GM04503 (cell line): ENCODE measurements at places on chromosomes 4 and X.

GRCh38 chr4:179563741-179564140 lies 2121.5 kb upstream of the AGA start:
- DNase-seq = no peak

DNA sequence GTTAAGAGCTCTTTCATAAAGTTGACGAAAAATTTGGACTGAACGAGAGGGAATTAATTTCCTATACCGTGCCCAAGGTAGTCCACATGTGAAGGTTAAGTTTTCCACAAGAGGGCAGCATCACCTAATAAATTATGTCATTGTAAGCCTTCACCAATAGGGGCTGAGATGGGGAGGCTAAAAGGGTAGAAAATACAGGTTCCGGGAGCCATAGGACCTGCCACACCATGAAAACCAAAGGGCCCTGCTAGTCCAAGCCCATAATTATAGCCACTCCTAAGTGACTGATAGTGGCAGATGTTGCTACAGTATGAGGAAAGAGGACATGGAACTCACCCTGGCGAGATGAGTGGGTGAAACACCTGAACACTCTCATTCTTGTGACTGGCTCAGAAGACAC lies 122.2 kb downstream of the SHROOM4 start:
- no peak for DNase-seq

DNA sequence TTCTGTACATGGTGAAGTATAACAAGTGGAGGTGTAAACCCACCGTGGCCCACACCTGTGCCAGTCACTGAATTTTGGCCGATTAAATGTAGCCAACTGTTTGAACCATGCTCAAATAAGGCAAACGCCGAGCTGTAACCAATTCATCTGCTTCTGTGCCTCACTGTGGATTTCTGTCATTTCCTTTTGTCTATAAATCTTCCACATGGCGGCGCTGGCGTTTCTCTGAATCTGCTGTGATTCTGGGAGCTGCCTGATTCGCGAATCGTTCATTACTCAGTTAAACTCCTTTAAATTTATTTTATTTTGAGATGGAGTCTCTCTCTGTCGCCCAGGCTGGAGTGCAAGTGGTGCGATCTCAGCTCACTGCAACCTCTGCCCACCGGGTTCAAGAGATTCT lies 19.2 kb downstream of the SUPT20HL2 start:
- no peak for DNase-seq

- DNase-seq = no peak
Measured at GRCh38 chrX:131762802-131763234, 218.9 kb downstream of the OR13H1 start.

DNA sequence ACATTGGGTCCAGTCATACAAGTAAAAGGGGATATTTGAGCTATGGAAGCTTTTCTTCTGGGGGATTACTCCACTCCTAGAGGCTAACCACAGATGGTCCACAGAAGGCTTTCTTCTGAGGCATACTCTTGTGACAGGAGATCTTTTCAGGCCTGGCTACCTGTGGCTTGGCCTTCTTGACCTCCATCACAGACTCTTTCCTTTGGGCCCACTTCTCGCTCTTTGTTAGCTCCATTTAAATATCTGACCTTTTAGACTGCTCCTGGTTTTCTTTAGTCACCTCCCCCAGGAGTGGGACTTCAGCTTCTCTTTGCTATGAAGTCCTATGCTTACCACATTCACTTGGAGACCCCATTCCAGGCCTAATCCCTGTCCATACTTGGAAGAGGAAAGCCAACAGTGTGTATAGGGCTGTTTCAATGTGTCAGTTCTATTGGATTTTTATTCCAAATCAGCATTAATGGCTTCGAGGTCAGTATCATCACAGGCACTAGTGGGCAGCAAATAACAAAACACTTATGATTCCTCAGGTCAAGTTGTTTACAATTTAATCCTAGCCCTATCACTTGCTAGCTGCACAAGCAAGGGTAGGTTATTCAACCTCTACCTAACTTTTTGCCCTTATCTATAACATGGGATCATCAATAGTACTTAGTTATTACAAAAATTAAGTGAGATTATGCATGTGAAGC lies 26.3 kb downstream of the GPC3 start:
- DNase-seq = no peak
